ENCODE measurements at places on chromosomes 2 and 18.

- DNase-seq = peak; percentile 91
Observed at GRCh38 chr2:157830696-157831570, 45.2 kb downstream of the ACVR1 start.

GRCh38 chr2:208042041-208042440 is 16.7 kb upstream of the PLEKHM3 start:
- DNase-seq = no peak

- no peak for DNase-seq
Observed at GRCh38 chr2:84175970-84176369, 283.1 kb downstream of the SUCLG1 start.

DNA sequence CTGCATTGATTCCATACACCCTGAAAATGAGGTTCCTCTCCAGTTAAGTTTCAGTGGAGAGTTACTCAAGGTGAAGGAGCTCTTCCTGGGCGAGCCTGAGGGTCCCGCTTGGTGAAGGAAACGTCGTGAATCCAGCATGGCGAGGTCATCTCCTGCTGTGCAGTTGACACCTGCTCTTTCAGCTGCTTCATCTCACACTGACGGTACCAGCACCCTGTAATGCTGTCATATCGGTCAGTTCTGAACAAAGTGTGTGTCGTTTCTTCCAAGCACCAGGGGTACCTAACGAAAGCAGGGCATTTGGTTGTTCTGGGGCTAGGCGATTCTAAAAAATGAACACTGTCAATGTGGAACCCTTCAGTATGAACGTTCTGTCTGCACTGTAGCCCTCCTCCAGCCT is 52.6 kb downstream of the ITGB1BP1 start:
- no peak for DNase-seq

DNA sequence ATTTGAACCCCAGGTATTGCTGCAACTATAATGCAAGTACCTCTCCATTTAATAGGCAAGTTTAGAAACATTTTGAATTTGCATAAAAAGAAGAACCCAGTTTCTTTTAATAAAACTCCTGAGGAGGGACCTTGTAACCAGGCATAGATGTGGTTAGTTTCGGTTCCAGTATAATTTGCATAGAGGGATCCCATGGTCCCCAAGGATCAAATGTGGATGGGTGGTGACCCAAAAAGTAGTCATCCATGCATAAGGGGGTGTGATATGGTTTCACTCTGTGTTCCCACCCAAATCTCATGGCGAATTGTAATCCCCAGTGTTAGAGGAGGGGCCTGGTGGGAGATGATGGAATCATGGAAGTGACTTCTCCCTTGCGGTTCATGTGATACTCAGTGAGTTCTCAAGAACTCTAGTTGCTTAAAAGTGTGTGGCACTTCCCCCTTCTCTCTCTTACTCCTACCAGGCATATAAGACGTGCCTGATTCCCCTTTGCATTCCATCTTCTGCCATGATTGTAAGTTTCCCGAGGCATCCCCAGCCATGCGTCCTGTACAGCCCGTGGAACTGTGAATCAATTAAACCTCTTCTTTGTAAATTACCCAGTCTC is 40.2 kb upstream of the SKA1 start:
- DNase-seq = no peak

DNA sequence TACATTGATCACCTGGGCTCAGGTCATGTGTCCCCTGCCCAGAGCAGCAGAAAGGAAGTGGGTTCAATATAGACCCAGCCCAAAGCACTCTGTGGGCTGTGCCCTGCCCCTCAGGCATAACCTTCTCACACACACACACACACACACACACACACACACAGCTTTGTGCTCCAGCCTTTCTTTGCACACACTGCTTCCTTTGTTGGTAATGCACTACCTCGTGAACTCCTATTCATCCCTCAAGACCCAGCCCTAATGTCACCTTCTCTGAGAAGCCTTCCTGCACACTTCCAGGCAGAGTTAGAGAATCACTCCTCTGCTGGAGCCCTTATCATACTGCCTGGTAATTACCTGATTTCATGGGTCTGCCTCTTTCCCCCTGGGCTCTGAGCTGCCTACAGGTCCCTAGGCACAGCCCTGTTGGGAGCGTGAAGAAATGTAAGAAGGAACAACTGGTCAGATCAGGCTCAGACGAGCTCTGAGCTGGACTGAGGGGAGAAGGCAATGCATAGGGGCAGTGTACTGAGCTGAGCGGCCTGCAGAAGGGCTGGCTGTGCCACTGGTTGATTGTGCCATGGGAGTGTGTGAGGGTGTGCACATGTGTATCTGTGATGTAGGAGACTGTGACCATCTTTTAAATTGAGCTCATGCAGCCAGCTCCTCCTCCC is 210.3 kb downstream of the GLI2 start:
- DNase-seq = no peak

GRCh38 chr18:39962546-39962945 is 1992.5 kb upstream of the PIK3C3 start:
- DNase-seq = no peak

DNA sequence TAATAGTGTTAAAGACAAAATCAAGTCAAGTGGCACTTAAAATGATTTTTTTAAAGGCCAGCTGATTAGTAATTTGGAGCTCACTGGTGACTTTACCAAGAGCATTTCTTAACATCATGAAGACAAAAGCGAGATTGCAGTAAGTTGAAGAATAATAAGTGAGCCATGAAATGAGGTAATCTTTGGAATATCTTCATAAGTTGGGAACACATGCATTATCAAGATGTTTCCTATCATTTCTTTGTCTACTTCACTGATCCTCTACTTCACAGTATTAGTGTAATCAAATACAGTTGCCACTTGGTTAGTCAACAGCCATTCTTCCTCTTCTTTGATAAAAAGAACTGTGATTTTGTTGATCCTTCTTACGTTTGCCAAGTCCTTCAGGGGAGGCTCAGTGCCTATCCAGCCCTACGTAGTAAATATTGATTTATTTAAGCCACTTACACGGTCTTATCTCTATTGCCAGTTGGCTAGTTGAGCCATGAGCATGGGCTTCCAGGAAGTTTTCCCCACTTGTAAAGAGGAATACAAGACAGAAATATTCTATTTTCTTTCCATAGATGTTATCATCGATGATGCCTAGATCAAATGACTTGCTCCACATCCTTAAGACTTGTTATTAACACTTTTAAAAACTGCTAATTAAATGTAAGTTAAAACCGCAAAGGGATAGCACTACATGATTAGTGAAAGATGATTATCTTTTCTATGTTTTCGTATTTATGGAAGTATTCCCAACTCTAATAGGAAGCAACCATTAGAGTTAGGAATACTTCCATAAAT is 46.1 kb downstream of the YES1 start:
- DNase-seq = no peak

GRCh38 chr2:2763351-2764000 is 432.4 kb upstream of the MYT1L start:
- no peak for DNase-seq

Data from Panc1 (cell line).